Left lobe of liver (tissue), 2 donors: ENCODE measurements at places on chromosomes 4 and X.

- DNase-seq: no peak
These were observed 348.5 kb upstream of the NR3C2 start for GRCh38 chr4:148790691-148791090.

DNA sequence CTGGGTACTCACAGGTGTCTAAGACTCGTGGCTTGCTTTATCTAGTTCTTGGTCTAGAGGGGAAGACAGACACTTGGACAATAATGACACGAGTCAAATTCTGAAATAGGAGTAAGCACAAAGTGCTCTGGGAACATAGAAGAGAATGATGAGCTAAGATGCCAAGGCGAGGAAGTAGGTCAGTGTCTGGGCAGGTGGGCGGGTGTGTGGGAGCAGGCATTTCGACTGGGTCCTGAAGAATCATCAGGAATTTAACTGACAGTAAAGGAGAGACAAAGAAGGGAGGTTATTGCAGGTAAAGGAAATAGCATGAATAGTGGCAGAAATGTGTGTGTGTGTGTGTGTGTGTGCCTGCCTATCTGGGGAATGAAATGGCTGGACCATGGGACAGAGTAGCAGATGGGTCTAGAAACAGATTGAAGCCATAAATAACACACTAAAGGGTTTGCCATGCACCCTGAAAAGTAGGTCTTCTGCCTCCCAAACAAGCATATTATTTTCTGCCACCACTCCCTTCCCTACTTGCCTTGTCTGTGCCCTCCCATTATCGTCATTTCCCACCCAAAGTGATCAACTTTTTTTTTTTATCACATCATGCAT is 58.4 kb upstream of the SLC25A43 start:
- no peak for DNase-seq

- no peak for DNase-seq
These were observed 12.8 kb downstream of the SCD5 start for GRCh38 chr4:82785611-82786400.

GRCh38 chrX:122119361-122119760 is 1064.7 kb upstream of the GRIA3 start:
- no peak for DNase-seq

GRCh38 chr4:100290585-100290984 is 100.3 kb upstream of the DDIT4L start:
- no peak for DNase-seq

- DNase-seq: no peak
These were observed 267.3 kb upstream of the GATB start for GRCh38 chr4:152028131-152028530.

GRCh38 chr4:157225096-157225495 is 4.6 kb downstream of the GRIA2 start:
- no peak for DNase-seq

GRCh38 chr4:55346851-55347255 is 811 bp downstream of the SRD5A3 start:
- no peak for DNase-seq

DNA sequence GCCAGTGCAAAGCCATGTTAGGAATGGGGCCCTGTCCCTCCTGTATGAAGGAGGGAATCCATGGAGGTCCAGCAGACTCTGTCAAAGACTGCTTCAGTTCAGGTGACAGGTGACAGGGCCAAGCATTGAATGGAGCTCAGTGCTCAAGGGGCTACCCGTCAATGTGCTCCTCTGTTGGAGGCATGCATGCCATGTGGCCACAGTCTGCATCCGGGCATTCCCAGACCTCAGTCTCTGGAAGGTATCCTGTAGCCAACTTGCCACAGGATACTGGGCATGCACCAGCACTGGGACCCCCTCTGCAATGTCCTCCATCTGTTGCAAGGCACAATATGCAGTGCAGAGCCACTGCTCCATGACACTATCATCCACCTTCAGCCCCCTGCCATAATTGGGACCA is 136.1 kb upstream of the GATB start:
- DNase-seq: no peak
